ENCODE measurements at places on chromosomes 7 and 10. TPM values are rescaled to one million over a fixed set of nuclear protein-coding genes. Genes with fewer than 3 reads are reported as not detected.

SCART1 gene
- 0.51 TPM for total RNA-seq

MEIG1 gene
- total RNA-seq, result not detected

LGI1 gene
- 0.13 TPM for total RNA-seq

MKRN1 gene
- 94.7 TPM for total RNA-seq

DEPP1 gene
- 35.1 TPM for total RNA-seq

DPP6 gene
- total RNA-seq, result 0.19 TPM

NUTM2E gene
- not detected for total RNA-seq

RSPH10B gene
- total RNA-seq, result not detected

DLX6 gene
- total RNA-seq, result not detected

FZD1 gene
- 8.6 TPM for total RNA-seq
